ENCODE measurements at places on chromosomes 2 and 18. TPM values are rescaled to one million over a fixed set of nuclear protein-coding genes. Genes with fewer than 3 reads are reported as not detected.

The IL1RL2 gene
- 2.2 TPM for total RNA-seq

The KLHL30 gene
- total RNA-seq: 0.09 TPM

The PCARE gene
- total RNA-seq: not detected

The IMPACT gene
- 26.6 TPM for total RNA-seq

The NETO1 gene
- total RNA-seq: not detected

The PUM2 gene
- total RNA-seq: 33.3 TPM

The LGALSL gene
- total RNA-seq: 1.7 TPM

The ONECUT2 gene
- total RNA-seq: not detected

The STAM2 gene
- 37.1 TPM for total RNA-seq

The CFAP65 gene
- total RNA-seq: under 0.01 TPM

The C2orf78 gene
- total RNA-seq: not detected

The BARD1 gene
- total RNA-seq: 22.2 TPM

The TSPYL6 gene
- not detected for total RNA-seq

The TAF1B gene
- 18.3 TPM for total RNA-seq

The SH3BP4 gene
- 21.6 TPM for total RNA-seq

The SERPINB7 gene
- total RNA-seq: not detected

The CDH20 gene
- total RNA-seq: not detected

The G6PC2 gene
- total RNA-seq: not detected

The UGT1A5 gene
- total RNA-seq: not detected

The ZNF2 gene
- total RNA-seq: 10.2 TPM

The MZT2A gene
- 92.0 TPM for total RNA-seq

The APOB gene
- not detected for total RNA-seq

The C1GALT1C1L gene
- total RNA-seq: 0.34 TPM

The NYAP2 gene
- total RNA-seq: not detected

The VAPA gene
- 229 TPM for total RNA-seq

The TUBA3E gene
- not detected for total RNA-seq

The PLGLB2 gene
- 0.63 TPM for total RNA-seq

All from bronchial smooth muscle cell (primary cell).